ENCODE measurements at places on chromosomes 4 and X. TPM values are rescaled to one million over a fixed set of nuclear protein-coding genes. Genes with fewer than 3 reads are reported as not detected.

ADH1A gene
- total RNA-seq = 0.11 TPM

GRCh38 chr4:86482306-86483172 is 111.6 kb upstream of the PTPN13 start:
- DNase-seq = peak; percentile 88

- no peak for DNase-seq
These were observed 9.4 kb downstream of the TCEANC start for GRCh38 chrX:13662355-13662791.

- peak; percentile 71 for DNase-seq
These were observed 35.8 kb downstream of the GPM6A start for GRCh38 chr4:175776217-175776616.

DNA sequence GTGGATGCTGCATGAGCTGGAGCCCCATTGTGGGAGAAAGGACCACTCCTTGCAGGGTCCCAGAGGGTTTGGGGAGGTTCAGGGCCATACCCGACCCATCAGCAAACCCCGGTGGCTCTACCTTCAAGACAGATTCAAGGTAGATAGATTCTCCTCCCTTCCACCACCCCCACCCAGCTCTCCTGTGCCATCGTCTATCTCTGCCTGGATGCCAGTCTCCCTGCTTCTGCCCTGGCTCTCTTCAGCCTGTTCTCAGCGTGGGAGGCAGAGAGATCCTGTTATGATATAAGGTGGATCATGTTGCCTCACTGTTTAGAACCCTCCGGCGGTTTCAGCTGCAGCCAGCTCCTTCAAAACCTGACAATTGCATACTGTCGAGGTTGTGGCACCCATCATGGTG is 5.4 kb downstream of the LAGE3 start:
- DNase-seq = no peak

DNA sequence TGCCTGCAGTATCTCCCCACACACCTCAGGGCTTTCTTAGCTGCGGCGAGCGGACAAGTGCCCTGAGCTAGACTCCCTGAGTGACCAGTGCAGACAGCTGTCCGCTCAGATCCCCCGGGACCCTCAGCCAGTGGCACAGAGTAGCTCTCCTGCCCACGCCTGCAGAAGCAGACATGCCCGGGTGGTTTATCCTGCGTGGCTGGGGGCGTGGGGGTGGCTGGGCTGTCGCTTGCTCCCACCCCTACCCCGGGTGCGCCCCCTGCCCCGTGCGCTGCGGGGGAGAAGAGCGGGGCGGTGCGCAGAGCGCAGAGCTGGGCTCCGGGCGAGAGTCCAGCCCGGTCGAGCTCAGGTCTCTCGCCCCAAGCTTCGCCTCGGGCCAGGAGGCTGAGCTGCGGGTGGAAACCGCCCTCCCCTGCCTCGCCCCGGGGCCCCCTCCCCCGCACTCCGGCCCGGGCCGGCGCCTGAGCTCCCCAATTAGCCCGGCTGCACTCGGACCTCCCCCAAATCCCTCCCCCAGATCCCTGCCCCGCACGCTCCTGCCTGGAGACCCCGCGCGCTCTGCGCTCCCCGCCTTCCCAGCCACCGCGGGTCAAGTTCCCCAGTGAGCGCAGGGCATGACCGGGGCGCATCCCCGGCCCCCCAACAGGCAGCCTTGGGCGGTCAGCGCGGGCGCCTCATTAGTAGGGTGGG is 11.7 kb upstream of the SHOX start:
- DNase-seq = no peak

All from spinal cord (tissue), 10 donors.